Ovary (tissue), 10 donors: ENCODE measurements at places on chromosomes 3 and 15.

DNA sequence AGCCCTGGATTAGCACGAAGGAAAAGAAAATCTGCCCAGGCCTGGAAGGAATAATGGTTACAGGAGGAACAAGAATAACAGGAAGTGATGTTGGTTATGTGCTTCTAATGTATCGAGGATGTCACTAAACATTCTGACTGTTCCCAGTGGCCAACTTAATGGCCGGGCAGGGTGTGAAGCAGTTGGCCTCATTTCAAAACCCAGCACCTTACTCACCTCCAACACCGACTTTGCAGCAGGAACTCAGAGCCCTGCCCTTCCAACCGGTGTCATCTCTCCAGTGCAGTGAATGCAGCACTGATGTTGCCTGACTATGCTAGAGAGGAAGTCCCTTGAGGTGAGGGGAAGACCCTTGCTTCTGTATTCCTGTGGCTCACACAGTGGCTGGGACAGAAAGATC, 162.4 kb upstream of the LRTM1 start:
- DNase-seq: no peak

GRCh38 chr3:31968927-31969418, 12.1 kb downstream of the OSBPL10 start:
- no peak for DNase-seq

- no peak for DNase-seq
Observed at GRCh38 chr3:128281461-128282367, 128.4 kb downstream of the EEFSEC start.

GRCh38 chr15:57566834-57567233, 24.9 kb upstream of the MYZAP start:
- DNase-seq: no peak

DNA sequence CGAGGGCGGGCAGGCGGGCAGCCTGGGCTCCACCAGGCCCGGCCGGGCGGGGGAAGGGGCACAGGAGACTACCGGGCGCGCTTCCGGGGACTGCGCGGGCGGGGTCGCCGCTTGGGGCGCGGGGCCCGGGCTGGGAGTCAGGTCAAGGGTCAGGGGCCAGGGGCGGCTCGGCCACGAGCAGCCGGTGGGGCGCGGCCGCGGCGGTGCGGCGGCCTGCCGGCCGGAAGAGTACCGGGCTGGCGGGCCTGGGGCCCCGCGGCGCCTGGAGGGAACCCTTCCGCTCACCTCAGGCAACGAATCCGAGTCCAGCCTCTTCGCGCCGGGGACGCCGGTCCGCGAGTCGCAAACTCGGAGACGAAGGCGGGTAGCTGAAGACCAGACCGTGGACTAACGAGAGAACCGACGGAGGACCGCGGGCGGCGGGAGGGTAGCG, 225 bp downstream of the RHOA start:
- peak; percentile 59 for DNase-seq

- DNase-seq: no peak
Observed at GRCh38 chr15:87639305-87640011, 617.1 kb downstream of the NTRK3 start.

GRCh38 chr3:141431411-141432378, 55.1 kb upstream of the RASA2 start:
- no peak for DNase-seq
